NCI-H1417 (cell line): ENCODE measurements at places on chromosomes 3 and 15.

- DNase-seq: no peak
Measured at GRCh38 chr3:31622636-31623288, 90.0 kb downstream of the STT3B start.

DNA sequence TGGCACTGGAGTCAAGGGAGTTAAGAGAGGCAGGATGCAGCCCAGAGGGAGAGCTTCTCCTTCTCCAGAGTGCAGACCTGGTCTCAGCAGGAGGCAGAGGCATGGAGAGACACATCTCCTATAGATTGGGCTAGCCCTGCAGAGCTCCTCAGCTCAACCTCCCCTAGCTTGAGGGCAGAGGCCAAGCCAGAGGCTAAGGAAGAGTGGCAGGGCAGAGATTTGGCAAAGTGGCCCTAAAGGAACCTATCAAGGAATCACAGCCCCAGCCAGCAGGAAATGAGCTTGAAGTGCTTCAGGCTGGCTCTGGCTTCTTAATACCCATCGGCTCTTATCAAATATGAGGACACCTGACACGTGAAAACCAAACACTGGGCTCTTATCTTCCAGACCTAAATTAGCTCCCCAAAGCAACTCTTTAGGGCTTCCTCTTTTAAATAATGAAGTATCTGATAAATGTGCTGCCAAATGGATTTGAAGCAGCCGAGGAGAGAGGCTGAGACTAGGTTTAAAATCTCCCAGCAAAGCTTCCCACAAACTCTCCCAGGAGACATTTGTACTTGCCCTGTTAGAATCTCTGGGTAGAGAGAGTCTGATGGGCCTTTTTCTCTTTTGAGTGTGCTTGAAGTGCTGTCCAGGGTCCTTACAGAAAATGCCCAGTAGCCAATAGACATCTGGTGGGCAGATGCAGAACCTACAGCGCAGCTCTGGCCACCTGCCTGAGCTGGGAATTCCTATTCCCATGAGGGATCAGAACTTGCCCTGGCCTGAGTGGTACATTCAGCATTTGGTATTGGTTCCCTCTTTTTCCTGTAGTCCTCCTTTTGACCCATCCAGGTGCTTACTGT, 271.4 kb downstream of the CLSTN2 start:
- peak; percentile 65 for DNase-seq

DNA sequence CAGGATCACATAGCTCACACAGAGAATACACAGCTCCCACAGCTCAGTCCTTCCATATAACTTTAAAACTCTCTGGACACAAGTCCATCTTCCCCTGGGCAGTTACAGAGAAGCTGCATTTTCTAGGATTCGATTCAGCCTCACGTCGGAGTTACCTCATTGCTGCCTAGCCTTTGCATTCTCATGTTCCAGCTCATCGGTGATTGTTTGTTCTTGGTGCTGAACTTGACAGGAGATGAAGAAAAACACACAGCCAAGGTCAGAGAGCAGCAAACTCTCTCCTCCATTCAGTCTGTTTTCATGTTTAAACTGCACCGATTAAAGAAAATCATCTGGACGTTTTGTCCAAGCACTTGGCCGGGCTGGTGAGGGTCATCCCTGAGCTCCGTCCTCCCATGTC, 375.5 kb upstream of the CFAP20DC start:
- DNase-seq: no peak

- DNase-seq: no peak
Measured at GRCh38 chr3:61821823-61822251, 260.5 kb downstream of the PTPRG start.

DNA sequence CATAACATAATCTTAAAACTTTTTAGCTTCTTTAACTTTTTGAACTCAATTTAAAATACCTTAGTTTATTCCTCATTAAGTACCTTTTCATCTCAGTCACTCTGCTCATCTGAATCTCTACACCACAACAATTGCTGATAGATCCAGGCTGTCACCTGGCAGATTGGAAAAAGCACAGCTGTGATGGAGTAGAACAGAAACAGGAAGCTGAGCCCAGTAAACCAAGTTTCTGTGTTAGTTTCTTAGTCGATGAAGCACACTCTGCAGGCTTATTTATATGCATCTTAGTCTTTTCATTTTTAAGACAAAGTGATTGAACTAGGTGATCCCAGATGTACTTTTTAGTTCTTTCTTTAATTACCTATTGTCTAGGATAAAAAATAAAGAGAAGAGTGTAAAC, 1398.0 kb upstream of the ALCAM start:
- DNase-seq: no peak

- DNase-seq: no peak
Measured at GRCh38 chr3:152021951-152022461, 148.6 kb downstream of the SUCNR1 start.

GRCh38 chr3:189460511-189460910, 170.7 kb upstream of the TP63 start:
- no peak for DNase-seq

GRCh38 chr15:23998056-23998455, 311.0 kb upstream of the NDN start:
- DNase-seq: no peak

- DNase-seq: no peak
Measured at GRCh38 chr3:52117537-52117936, 36.7 kb downstream of the POC1A start.

DNA sequence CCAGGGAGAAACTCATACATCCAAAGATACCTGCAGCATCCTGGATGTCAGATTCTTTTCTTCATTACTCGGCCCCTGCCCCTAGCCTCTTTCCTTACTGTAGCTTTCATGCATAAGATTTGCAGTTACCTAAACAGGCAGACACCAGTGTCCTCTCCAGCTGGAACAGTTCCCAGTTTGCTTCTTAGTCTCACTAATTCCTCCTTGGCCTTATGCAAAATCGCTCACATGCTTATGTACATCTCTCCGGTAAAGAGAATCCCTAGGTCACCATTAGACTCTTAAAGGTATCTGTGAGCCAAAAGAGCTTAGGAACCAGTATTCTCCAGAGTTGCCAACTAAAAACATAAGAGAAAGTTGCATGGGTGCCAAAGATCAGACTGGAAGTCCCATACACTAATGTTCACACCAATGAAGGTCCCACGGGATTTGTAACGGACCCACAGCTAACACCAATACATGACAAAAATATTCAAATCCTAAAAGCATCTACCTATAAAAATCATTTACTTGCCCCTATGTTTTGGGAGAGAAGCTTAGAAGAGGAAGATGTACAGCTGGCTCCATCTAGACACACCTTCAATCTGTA, 66.6 kb downstream of the CBLB start:
- no peak for DNase-seq

GRCh38 chr3:193085655-193086054, 155.4 kb upstream of the PLAAT1 start:
- DNase-seq: no peak

DNA sequence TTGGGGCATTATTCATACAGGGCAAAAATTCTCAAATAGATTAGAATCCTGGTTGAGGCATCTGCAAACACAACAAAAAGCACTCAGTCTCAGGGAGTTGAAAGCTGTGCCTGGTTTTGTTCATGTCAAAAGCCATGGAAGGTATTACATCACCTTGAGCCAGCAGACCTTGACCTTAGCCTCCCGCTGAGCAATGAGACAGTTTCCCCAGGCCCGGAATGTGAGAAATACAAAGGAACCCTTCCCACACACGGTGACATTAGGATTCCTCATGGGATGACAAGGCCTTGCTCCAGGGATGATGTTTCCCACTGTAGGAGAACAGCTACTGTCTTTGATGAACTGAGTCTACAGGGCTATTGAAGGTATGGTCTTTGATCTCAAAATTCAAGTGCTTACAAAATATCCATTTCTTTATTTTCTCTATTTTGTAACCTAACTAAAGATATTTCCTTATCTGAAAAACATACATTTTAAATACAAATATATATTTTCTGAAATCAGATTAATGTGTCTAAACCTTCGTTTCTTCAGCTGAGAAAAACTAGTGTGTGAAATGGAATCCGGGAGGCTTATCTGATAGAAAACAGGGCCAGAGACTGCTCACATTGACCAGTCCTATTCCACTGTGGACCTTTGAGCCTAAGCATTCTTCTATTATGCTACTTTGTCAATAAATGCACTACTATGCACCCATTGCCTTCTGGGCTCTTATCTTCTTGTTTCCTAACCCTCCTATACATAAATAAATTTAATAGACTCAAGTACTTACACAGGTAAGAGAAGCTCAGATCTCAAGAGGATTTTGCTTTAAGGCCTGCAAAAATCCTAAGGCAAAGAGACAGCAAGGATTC, 298.2 kb downstream of the KBTBD8 start:
- no peak for DNase-seq

DNA sequence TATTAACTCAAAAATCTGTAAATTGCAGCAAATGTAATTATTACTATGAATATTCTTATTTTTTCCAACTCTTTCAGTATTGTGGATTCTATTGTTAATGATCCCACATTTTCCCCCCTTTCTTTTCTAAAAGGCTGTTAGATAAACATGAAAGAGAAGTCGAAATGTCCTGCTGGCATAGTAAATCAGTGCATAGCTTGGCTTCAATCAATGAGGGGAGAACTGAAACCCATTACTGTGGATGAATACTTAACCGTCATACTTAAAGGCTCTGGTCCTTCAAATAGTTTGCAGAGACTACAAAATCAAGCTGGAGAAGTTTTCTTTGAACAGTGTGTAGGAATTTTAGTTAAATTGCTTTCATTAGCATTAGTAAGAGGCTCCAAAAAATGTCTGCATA, 667.9 kb downstream of the CADM2 start:
- DNase-seq: no peak

- no peak for DNase-seq
Measured at GRCh38 chr3:131485119-131485518, 17.7 kb downstream of the MRPL3 start.

GRCh38 chr3:70072180-70072579, 72.6 kb downstream of the SAMMSON start:
- DNase-seq: no peak

DNA sequence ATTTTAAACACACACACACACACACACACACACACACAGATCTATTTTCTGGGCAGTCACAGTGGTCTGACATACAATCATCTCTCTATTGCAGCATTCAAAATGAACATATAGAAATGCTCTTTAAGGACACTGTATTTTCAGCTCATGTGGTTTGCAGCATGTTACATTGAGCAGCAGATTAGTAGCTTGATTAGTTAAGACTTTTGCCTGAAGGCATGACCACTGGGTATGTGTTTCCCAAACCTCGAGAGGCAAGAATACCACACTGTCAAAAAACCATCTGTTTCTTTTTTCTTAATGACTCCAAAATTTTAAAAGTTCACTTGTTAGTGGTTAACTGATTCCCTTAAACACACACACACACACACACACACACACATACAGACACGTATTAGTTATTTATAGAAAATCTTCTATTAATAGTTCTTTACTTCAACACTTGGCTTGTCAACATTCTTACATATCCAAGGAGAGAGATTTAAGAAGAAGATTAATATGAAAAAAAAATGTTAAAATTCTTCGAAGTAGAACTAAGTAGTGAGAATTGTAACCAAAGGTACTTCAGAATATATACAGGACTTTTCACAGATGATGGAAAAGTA, 518.2 kb downstream of the CADM2 start:
- no peak for DNase-seq

DNA sequence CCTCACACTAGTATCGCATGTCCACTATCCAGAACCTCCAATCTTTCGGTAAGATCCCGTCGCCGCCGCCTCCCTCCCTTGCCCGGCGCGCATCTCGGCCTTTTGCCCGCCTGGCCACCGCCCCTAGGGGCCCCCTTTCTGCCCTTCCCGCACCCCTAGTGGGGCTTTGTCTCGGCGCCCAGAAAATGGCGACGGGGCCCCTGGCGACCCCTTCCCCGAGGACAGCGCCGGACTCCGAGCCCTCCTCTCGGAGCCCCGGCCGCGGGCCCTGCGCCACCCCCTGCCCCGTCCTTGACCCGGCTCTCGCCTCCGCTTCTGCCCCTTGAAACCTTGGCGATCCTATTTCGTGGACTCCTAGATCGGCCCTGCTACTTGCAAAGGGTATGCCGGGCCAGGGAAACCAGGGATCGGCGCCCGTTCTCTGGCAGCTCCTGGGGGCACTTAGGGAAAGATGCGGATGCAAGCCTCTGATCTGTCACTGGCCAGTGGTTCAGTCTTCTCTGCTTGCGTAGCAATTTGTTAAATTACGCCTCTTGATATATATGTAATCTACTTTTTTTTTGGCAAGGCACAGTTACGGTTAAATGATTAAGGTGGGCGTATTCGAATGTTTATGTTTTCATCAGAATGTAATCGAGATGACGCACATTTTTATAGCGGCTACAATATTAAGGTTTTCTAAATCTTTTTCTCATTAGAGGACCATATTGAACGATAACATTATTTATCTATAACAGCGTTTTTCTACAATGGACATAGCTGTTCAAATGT, 603 bp downstream of the EIF1B start:
- DNase-seq: peak; percentile 4

DNA sequence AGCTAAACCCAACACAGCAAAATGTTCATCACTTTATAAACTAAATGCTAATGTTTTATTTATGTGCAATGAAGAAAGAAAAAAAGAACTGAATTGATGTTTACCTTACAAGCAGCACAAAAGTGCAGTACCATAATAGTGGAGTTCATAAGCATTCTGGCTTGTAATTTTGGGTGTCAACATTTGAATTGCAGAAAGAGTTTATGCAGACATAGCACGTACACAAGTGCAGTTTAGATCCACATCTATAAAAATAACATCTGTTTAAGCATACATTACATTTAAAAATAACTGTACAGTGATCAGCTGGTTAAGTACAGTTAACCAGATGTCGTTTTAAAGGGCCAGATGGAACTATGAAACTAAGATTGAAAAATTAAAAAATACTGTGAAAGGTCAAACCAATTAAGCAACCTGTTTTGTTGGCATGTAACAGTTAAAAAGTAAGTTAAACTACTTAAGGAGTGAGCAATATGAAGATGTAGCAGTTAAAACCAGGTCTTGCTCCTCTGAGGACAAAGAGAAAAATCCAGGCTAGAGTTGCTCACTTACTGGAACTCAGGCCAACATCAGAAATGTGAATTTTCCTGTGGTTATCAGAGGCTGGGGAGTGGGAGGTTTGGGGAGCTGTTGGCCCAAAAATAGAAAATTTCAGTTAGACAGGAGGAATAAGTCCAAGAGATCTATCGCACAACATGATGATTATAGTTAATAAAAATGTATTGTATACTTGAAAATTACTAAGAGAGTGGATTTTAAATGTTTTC, 204.9 kb upstream of the MDFIC2 start:
- no peak for DNase-seq

DNA sequence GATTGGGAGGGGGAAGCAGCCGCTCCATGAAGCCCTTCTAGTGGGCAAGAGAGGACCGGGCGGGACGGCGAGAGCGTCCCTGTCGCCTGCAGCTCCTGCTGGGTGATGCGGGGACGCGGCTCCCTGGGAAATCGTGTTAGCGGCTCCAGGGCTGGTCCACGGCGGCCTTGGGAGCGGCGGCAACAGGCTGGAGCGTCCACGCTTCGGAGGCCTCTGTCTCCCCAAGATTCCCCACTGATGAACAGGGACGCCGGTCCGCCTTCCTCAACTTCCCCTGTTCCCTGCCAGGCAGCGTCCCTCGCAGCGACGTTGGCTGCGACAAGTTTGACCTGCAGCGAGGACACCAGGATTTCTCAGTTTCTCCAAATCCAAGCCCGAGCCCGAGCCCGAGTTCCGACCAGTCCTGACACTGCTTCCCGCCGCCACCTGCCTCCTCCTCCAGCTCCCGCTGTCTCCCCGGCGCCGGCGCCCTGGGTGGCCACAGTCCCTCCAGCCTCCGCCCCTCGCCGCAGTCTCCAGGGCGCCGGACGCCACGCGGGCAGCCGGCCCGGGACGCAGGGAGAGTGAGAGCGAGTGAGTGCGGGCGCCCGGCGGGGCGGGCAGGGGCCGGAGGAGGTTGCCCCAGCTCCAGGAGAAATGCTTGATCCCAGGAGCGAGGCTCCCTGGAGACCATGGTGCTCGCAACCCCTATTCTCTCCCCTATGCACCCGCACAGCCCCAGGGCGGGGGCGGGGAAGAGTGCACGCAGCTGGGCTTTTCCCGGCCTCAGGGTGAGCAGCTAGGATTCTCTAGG, 78.1 kb upstream of the RNF7 start:
- DNase-seq: peak; percentile 94
